Pancreas (tissue), 10 donors: ENCODE measurements at places on chromosomes 16 and 17. TPM values are rescaled to one million over a fixed set of nuclear protein-coding genes. Genes with fewer than 3 reads are reported as not detected.

Gene ITGAX
- 0.56 TPM for total RNA-seq

Gene NLRC5
- 6.2 TPM for total RNA-seq

Gene SLC35G6
- total RNA-seq = not detected

Gene PLLP
- total RNA-seq = 26.8 TPM

Gene KRT20
- total RNA-seq = not detected

Gene KRTAP4-3
- not detected for total RNA-seq

Gene CDYL2
- total RNA-seq = 6.7 TPM

Gene IRX3
- 1.6 TPM for total RNA-seq

Gene TP53TG3C
- not detected for total RNA-seq

Gene ETV4
- 5.1 TPM for total RNA-seq

Gene DLX4
- not detected for total RNA-seq

Gene ZFP90
- 15.3 TPM for total RNA-seq

Gene CDRT15
- total RNA-seq = not detected

Gene AIPL1
- total RNA-seq = not detected

Gene CA4
- total RNA-seq = 7.5 TPM

Gene CDRT4
- total RNA-seq = 10.3 TPM

Gene SLFN14
- total RNA-seq = not detected

Gene CCL5
- 2.6 TPM for total RNA-seq

Gene SLC38A8
- total RNA-seq = not detected

Gene CES2
- 14.3 TPM for total RNA-seq

Gene RAB11FIP4
- total RNA-seq = 23.7 TPM

Gene AANAT
- not detected for total RNA-seq

Gene OR1A1
- total RNA-seq = not detected

Gene CDH3
- 1.1 TPM for total RNA-seq

Gene SLFN5
- total RNA-seq = 15.3 TPM

Gene VKORC1
- 37.7 TPM for total RNA-seq

Gene KCNJ2
- total RNA-seq = 0.35 TPM

Gene PARD6A
- 18.2 TPM for total RNA-seq

Gene SAP30BP
- 36.8 TPM for total RNA-seq

Gene FBXL16
- 1.4 TPM for total RNA-seq
